ENCODE measurements at places on chromosomes 3 and 15.

- DNase-seq = no peak
Observed at GRCh38 chr3:37945807-37946530, 44.6 kb upstream of the VILL start.

- no peak for DNase-seq
Observed at GRCh38 chr3:153338487-153338886, 176.5 kb downstream of the RAP2B start.

DNA sequence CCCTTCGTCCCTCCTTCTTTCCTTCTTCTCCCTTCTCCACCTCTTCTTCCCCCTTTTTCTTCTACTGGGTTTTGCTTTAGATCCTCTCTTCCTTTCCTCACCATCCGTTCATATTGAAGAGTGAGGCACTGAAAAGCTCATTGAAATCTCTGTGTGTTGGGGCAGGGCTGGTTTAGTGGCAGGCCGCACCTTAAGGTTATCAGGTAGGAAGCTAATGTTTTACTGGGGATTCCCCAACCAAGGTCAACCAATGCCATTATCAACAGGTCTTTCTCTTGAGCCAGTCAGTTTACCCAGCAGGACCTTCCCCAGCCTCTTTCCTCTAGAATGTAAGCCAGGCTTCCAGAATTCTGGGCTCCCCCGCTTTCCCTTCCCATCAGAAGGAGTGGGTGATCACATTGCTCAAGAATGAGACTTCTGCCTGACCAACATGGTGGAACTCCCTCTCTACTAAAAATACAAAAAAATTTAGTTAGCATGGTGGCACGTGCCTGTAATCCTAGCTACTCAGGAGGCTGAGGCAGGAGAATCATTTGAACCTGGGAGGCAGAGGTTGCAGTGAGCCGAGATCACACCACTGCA is 11.5 kb upstream of the VPS8 start:
- DNase-seq = peak; percentile 50

GRCh38 chr3:112132975-112133448 is at the start of gene GCSAM:
Gene GCSAM, minus strand, starts transcription at chr3:112133248. Its CDS starts 128 bp downstream, at chr3:112133120.
- DNase-seq = peak; percentile 58

- no peak for DNase-seq
Observed at GRCh38 chr15:56894601-56895000, 23.8 kb upstream of the TCF12 start.

GRCh38 chr15:39149636-39150150 is 431.2 kb upstream of the THBS1 start:
- DNase-seq = no peak

GRCh38 chr3:174340624-174341587 is 518.2 kb upstream of the NAALADL2 start:
- no peak for DNase-seq

GRCh38 chr3:25895443-25895842 is 105.6 kb downstream of the OXSM start:
- no peak for DNase-seq
